ENCODE measurements at places on chromosomes 3 and 15.

GRCh38 chr15:28013976-28014375 lies 85.1 kb downstream of the OCA2 start:
- DNase-seq, result no peak

DNA sequence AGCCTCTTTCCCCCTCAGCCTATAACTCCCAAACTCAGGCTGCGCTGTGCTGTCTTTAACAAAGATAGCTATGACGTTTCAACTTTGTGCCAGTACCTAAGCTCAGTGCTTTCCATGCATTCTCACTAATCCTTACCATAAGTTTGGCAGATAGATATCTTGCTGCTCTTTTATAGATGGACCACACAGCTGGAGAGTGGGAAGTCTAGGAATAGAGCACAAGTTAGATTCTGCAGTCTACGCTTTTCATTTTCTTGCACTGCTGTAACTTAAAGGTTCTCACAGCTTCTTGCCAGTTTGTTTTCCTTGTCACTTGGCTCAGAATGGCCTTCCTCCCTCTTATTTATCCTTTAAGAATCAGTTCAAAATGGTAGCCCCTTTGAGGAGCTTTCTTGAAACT lies 468.8 kb downstream of the CNTN4 start:
- no peak for DNase-seq

DNA sequence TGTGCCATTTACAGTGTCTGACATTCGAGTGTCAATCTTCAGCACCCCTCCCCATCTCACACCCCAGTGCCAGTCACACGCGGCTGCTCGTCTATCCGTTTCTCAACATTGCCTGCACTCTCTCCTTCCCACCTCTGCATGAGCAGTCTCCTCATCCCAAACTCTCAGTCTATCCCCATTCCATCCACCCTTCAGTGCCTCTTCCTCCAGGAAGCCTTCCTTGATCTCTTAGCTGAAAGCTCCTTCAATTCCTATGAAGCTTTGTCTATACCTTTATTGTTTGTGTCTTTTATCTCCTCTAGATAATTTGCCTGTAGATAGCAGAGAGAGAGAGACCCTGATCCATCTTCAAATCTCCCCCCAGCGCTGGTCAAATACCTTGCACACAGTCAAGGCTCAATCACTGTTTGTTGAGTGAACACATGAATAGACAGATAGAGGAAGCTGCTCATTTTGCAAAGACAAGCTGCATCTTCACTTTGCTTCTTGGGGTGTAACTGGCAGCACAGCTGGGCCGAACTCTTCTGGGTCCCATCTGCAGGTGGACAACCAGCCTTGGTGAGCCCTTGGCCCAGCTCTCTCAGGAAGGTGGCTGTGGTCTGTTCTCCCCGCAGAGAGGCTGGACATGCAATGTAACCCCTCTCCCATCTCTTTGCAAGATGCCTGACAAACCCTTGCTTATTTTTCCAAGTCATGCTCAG lies 52.8 kb downstream of the ITGA11 start:
- DNase-seq, result no peak

DNA sequence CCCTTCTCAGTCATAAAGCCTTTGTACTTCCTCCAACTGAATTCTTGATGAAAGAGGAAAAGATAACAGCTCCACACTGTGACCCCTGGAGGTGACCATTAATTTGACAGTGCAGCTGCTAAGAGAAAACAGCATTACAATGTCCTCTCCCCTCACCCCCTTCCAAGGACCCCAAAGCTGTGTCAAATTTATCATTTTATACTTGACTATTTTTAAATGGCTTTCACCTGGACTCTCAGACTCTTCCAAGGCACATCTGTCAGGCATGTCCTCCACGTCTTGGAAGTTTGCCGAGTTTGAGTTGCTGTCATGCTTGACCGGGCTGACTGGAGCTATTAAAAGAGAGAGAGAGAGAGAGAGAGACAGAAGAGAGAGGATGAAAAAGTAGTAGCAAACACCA lies 236.5 kb downstream of the WDR72 start:
- no peak for DNase-seq

DNA sequence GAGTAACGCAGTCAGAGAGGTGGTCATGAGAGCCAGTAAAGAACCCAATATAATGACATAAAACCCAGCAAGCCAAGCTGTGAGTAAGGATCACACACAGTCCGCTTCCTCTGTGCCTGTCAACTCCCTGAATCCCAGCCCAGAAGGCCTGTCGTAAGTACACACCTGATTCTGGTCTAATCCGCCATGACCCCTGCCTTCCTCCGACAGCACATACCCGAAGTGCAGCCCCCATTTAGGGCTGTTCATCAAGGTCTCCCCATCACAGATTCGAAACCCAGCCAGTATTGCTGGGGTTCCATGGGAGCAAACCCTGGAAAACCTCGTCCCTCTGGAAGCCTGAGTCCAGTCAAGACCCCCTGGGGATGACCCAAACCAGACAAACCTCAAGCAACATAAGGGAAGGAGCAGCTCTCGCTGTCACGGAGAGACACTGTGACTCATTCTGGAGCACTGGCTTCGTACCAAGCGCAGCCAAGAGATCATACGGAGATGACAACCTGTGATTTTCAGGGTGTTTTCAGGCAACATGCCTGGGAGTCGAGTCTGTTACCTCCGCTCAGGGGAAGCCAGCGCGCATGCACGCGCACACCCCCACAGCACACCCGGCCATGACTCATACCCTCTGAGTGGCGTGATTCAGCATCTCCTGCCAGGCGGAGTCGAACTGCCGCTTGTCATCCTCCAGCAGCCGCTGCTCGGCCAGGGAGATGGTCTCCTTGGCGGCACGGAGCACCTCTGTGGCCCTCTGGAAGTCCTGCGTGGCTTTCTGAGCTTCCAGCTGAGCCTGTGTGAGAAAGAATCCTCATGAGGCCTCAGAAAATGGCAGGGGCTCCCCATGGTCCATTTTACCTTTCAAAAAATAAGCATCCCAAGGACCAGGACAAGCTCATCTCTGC lies 63.0 kb downstream of the SH3BP5 start:
- peak; percentile 96 for DNase-seq

GRCh38 chr15:89003865-89004725 lies 84.2 kb upstream of the ABHD2 start:
- no peak for DNase-seq

- no peak for DNase-seq
These were observed 65.0 kb downstream of the SYNM start for GRCh38 chr15:99169769-99170311.

DNA sequence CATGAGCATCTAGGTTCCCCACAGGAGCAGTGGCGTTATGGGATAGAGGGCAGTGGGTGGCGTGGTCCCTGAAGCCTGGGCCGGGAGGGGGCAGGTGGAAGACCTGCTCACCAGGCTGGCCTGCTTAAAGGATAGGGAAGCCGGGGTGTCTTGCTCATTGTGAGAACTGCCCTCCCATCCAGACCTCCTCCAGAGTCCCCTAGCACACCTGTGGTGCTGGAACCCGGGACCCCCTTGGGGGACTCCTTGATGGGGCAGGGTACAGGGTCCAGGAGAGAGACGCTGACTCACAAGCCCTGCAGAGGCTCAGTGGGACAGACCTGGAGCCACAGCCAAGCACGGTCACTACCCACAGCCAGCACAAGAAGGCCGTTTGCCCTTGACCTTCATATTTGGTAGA lies 2.8 kb upstream of the RHCG start:
- no peak for DNase-seq

Data from H54 (cell line).